Stimulated activated CD8-positive, alpha-beta memory T cell treated with anti-CD3 and anti-CD28 coated beads, Interleukin-4, amount 100 ng/mL, for 48 hours (primary cell): ENCODE measurements at places on chromosomes 6 and 20.
A peak's percentile ranks its signal among the peaks of the same experiment; 100 is the strongest.

DNA sequence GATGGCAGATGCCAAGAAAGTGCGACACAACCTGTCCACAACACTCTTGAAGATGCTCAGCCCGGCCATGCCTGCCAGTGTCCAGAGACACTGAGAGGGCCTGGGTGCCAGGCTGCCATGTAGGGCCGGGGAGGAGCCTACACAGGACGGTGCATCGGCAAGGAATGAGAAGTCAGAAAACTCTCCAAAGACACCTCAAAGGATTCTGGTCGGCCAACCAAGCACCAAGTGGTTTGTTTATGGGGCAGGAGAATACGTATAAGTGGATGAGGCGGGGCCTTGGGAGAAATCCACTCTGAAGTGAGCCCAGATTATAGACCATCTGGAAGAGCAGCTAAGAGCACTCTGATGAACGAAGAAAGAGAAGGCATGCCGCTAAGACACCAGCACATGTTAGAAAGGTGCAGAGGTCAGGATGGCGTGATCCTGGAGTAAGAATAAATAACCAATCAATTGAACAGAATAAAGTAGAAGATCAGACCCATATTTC, 120.7 kb upstream of the FOXQ1 start:
- no peak for DNase-seq

DNA sequence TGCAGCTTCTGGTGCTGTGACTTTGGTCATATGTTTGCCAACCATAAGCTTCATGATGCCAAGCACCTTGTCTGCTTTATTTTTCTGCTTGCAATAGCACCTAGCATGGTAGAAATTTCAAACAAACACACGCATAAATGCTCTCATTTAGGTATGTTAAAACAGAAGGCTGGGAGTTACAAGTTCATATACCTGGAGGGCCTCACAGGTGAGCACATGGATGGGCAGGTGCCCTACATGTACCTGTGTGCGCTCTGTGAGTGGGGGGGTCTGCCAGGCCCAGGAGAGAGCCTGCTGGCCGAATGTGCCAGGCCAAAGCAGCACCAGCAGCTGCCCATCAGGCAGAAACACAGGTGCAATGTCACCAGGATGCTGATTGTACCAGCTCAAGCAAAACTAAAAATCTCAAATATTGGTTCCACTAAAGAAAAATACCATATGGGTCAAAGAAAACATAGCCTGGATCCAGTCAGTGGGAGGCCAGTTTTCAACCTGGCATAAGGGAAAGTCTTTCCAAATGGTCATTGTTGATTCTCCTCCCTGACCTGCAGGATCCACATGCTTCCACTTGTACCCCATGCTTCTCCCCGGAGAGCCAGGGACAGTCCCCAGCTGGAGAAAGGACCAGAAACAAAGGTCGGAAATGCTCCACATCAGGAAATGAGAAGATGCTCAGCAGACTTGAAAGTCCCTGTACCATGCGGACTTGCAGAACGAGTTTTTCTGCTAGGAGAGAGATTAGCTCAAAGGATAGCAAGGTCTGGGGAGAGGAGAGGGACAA, 7.2 kb upstream of the PFDN4 start:
- DNase-seq = no peak

GRCh38 chr6:107699254-107699653, 124.9 kb downstream of the SCML4 start:
- no peak for DNase-seq

DNA sequence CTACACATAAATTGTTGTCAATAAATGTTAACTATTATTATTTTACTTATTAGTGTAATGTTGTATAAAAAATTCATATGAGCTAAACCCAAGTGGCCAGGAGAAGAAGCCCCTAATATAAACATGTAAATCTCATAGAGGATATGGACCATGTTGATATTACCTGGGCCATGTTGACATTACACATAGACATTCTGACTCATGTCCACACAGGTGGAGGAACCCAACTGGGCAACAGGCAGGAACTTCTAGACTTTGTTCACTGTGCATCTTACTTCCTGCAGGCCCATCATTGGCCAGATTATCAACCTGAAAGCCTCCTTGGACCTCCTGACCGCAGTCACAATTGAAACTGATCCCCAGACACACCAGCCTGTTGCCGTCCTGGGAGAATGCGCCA, 7.2 kb downstream of the BPIFA2 start:
- DNase-seq = no peak

- no peak for DNase-seq
These were observed 9.5 kb upstream of the SIRPB1 start for GRCh38 chr20:1629321-1629720.

DNA sequence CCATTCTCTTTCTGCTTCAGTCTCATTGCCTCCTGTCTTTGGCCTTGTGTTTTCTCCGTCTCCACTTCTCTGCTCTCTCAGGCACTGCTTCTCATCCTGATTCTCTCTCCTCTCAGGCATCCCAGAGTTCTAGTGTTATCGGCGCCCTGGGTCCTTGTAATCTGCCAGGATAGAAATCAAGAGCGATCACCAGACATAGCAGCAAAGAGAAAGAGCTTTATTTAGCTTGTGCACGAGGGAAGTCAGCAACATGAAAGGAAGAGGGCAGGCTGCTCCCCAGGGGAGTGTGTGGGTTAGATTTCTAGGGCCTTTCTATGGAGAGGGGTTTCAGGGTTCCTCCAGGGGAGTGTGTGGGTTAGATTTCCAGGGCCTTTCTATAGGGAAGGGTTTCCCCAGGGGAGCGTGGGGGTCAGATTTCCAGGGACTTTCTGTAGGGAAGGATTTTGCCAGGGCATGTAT, 32.5 kb downstream of the SUN5 start:
- DNase-seq = peak; percentile 43
